ENCODE measurements at places on chromosomes 5 and 9.

DNA sequence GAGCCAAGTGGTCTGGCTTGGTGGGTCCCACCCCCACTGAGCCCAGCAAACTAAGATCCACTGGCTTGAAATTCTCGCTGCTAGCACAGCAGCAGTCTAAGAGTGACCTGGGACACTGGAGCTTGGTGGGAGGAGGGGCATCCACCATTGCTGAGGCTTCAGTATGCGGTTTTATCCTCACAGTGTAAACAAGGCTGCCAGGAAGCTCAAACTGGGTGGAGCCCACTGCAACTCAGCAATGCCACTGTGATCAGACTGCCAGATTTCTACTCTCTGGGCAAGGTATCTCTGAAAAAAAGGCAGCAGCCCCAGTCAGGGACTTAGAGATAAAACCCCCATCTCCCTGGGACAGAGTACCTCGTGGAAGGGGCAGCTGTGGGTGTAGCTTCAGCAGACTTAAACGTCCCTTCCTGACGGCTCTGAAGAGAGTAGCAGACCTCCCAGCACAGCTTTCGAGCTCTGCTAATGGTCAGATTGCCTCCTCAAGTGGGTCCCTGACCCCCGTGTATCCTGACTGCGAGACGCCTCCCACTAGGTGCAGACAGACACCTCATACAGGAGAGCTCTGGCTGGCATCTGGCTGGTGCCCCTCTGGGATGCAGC lies 18.2 kb upstream of the STK32A start:
- no peak for DNase-seq

DNA sequence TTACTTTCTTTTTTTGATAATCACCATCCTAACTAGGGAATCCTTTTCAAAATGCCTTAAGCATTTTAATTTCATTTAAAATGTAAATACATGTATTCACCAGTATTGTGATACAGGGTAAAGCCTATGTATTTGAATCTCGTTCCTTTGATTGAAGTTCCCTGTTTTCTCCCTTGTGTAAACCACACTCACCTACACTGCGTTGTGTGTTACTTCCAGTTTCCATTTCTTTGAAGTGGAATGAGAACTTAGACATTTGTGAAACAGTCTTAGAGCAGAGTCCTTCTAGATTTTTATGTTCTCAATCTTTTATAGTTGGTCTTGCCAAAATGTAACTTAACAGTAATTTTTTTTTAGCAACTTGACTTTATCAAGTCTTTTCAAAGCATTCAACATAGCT lies 101.4 kb downstream of the ZNF462 start:
- DNase-seq, result no peak

- no peak for DNase-seq
Measured at GRCh38 chr5:78275998-78276543, 18.4 kb downstream of the AP3B1 start.

DNA sequence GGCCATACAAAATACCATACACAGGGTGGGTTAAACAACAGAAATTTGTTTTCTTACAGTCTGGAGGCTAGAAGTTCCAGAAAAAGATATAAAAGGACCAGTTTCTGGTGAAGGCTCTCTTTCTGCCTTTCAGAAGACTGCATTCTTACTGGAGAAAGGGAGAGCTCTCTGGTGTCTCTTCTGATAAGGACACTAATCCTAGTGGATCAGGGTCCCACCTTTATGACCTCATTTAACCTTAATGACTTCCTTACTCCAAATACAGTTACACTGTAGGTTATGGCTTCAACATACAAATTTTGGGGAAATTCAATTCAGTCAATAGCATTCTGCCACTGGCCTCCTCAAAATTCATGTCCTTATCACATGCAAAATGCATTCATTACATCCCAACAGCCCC lies 351.9 kb upstream of the POU5F2 start:
- DNase-seq, result no peak

DNA sequence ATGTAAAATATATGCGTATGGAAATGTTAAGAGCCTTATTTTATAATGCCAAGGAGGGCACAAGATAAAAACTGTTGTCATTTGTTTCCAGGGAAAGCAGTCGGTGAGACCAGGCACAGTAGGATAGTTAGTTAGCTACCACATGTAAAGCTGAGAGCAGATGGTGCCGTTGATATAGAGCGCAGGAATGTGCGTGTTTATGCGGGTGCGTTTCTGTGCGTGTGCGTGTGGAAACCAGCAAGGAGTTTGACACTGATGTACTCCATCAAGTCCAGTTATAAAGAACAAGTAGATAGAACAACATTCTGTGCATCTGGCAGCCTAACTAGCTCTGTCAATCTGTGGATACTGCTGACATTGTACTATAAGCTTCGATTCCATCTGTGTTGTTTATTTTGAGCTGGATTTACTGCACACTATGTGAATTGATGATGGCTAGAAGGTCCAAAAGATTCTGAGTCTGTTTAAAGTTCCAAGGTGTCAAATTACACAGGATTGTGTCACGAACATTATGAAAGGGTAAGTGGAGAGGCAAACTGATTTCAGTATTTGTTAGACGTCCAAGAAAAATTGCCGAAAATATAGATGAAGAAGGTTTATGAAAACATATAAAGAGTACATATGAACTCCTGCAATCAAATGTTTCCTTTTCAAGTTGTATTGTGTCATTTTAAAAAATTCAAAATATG lies 494.9 kb upstream of the MEF2C start:
- no peak for DNase-seq

DNA sequence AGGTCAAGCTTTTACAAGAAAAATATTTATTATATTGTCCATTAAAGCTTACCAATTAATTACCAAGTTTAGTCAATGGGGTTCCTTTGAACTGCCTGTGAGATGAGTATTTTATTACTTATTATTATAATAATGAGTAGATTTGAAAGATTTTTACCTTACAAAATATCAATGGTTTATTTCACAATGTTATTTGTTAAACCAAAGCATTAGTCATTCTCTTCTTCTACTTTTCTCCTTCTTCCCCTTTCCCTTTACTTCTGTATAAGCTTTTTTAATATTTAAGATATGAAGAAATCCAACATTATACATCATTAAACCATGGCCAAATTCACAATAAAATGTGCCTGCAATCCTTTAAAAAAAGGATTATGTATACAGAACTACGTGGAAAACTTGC lies 369.5 kb downstream of the ARL15 start:
- no peak for DNase-seq

- no peak for DNase-seq
Measured at GRCh38 chr9:136687721-136688223, 515 bp upstream of the AGPAT2 start.

- no peak for DNase-seq
Measured at GRCh38 chr9:23153058-23153457, 673.0 kb downstream of the ELAVL2 start.

- no peak for DNase-seq
Measured at GRCh38 chr5:65244031-65244430, 237.7 kb downstream of the ADAMTS6 start.

Data from stimulated activated CD4-positive, alpha-beta T cell treated with anti-CD3 and anti-CD28 coated beads, Interleukin-1b, Interleukin-23, amount 100 ng/mL, for 4 hours (primary cell).